ENCODE measurements at places on chromosomes 7 and 10.
A peak's percentile ranks its signal among the peaks of the same experiment; 100 is the strongest.

DNA sequence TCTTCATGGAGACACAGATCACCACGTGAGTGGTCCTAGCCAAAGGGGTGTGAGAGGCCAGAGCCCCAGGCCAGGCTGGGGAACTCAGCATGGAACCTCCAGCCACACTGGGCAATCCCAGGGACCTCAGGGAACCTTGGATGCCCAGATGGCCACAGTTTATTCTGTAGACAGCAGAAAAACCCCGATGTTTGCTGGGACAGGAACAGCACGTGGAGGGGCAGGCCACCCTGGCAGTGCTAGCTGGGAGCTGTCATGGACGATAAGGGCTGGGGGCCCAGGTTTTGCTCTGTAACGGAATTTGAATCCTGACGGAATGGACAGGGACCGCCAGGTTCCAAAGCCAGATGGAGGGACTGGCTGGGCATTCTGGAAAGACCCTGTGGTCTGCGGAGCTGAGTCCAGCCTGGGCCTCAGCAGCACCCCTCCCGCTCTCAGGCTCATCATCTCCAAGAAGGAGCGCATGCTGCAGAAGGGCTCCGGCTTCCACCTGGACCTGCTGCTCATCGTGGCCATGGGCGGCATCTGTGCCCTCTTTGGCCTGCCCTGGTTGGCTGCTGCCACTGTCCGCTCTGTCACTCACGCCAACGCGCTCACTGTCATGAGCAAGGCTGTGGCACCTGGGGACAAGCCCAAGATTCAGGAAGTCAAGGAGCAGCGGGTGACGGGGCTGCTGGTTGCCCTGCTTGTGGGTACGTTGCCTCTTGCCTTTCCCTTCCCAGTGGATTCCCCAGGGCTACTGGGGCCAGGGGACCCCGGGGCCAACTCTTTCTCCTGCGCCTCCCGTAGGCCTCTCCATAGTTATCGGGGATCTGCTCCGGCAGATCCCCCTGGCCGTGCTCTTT, 5.6 kb downstream of the FASTK start:
- peaks cover 10% of the 10 kb centered on the region for H3K36me3 ChIP-seq
- no peak for DNase-seq
- no peak overlapping the region for H3K27ac ChIP-seq
- peaks cover 12% of the 10 kb centered on the region for H3K4me1 ChIP-seq
- no peak overlapping the region for H3K4me3 ChIP-seq

GRCh38 chr10:110851020-110851612, 20.6 kb upstream of the PDCD4 start:
- no peaks in the 10 kb centered on the region for H3K36me3 ChIP-seq
- H3K4me3 ChIP-seq, result no peak overlapping the region
- DNase-seq, result no peak
- no peaks in the 10 kb centered on the region for H3K27me3 ChIP-seq

GRCh38 chr7:154569916-154570315, 433.0 kb downstream of the PAXIP1 start:
- DNase-seq, result no peak
- no peak overlapping the region for H3K4me3 ChIP-seq
- no peak overlapping the region for H3K27ac ChIP-seq
- H3K36me3 ChIP-seq, result no peaks in the 10 kb centered on the region
- H3K4me1 ChIP-seq, result no peaks in the 10 kb centered on the region

- H3K27me3 ChIP-seq, result peaks cover 19% of the 10 kb centered on the region
- no peaks in the 10 kb centered on the region for H3K36me3 ChIP-seq
- H3K4me3 ChIP-seq, result no peak overlapping the region
- no peak overlapping the region for H3K27ac ChIP-seq
- DNase-seq, result no peak
- no peaks in the 10 kb centered on the region for H3K4me1 ChIP-seq
Observed at GRCh38 chr10:78389419-78389818, 355.8 kb downstream of the RPS24 start.

- no peaks in the 10 kb centered on the region for H3K4me1 ChIP-seq
- H3K4me3 ChIP-seq, result no peak overlapping the region
- H3K27ac ChIP-seq, result no peak overlapping the region
- no peaks in the 10 kb centered on the region for H3K36me3 ChIP-seq
- no peak for DNase-seq
Observed at GRCh38 chr10:125101049-125101448, 59.3 kb downstream of the CTBP2 start.

GRCh38 chr10:117647306-117647705, 104.8 kb downstream of the EMX2 start:
- no peak for DNase-seq
- H3K27me3 ChIP-seq, result peaks cover 9% of the 10 kb centered on the region
- H3K4me1 ChIP-seq, result no peaks in the 10 kb centered on the region
- no peaks in the 10 kb centered on the region for H3K36me3 ChIP-seq

DNA sequence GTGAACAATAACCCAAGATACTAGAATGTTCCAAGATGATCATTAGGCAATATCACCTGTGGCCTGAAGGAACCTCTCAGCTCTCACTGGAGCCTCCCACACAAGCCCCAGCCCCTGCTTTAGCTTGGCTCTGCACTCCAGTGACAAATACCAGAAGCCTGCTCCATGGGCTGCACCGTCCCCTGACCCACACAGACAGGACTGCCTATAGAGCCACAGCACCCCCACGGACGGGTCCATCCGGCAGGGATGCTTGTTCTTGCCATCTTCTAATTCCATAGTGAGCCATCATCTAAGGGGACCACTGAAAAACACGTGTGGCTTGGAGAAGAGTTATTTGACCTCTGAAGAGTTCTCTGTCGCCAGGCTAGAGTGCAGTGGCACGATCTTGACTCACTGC, 100.9 kb downstream of the PTN start:
- no peak for DNase-seq
- no peak overlapping the region for H3K4me3 ChIP-seq
- no peak overlapping the region for H3K27ac ChIP-seq
- H3K36me3 ChIP-seq, result no peaks in the 10 kb centered on the region

DNA sequence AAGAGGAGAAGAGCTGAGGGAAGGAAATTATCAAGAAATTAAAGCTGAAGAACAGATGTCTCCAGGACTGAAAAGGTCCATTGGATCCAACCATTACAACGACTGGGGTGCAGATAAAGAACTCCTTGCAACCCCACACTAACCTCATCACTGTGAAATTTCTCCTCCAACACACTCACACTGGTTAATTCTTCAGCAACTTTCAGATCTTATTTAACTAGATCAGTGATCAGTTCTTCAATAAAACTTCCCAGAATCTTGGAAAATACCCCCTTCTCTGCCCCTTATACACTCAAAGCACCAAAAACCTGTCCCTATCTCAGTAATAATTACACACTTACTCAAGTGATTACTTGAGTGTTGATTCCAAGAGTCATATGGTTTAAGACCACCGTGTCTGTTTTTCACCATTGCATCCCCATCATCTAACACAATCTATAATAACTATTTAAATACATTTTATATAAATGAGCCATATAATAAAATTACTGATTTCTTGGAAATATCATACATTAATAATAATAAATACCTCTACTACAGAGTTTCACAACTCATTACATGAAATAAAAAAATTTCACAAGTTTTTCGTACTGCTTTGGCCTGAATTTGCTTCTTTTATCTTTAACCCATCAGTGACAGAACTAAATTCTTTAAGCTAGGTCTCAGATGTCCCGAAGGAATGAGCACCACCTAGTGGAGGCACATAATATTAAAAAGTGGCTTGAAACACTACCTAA, 123.7 kb downstream of the MPP7 start:
- H3K36me3 ChIP-seq, result no peaks in the 10 kb centered on the region
- peaks cover 16% of the 10 kb centered on the region for H3K4me1 ChIP-seq
- no peak overlapping the region for H3K27ac ChIP-seq
- no peak overlapping the region for H3K4me3 ChIP-seq
- no peak for DNase-seq

DNA sequence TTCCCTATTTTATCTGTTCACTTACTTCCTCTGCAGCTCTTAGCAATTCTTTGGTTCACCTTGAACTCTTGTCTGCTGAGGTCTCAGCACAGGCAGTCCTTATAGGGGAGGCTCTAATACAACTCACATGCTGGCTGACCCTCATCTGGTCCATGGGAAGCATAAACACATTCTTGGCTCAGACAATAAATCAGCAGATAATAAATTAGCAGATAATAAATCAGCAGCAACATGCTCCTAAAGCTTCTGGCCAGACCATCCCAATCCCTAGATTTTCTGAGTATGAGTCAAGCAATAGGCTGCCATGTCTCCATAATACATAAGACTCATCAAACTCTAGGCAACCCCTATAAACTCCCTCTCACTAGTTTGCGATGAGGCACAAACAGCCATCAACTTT, 208.6 kb upstream of the STEAP4 start:
- H3K36me3 ChIP-seq, result no peaks in the 10 kb centered on the region
- no peak for DNase-seq
- H3K27me3 ChIP-seq, result no peaks in the 10 kb centered on the region
- no peak overlapping the region for H3K27ac ChIP-seq
- H3K4me1 ChIP-seq, result no peaks in the 10 kb centered on the region
- H3K4me3 ChIP-seq, result no peak overlapping the region

DNA sequence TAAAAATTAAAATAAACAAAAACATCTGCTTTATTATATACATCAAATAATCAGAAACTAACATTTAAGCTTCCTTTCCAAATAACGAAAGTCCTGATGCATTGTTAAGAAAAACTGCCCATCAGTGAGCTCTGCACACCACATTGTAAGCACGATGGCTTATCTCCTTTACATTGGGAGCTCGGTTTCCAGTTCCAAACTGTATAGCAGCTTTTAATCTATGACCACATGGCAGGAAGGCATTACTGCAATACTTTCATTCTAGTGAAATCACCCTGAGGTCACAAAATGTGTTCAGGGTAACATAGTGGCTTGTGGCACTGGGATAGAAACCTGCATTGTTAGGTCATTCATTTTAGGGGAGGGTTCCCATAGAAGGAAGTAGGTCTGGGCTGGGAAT, 146.3 kb downstream of the ZNF22 start:
- peaks cover 11% of the 10 kb centered on the region for H3K27me3 ChIP-seq
- H3K36me3 ChIP-seq, result no peaks in the 10 kb centered on the region
- no peak for DNase-seq
- H3K4me3 ChIP-seq, result no peak overlapping the region
- H3K27ac ChIP-seq, result no peak overlapping the region
- no peaks in the 10 kb centered on the region for H3K4me1 ChIP-seq

DNA sequence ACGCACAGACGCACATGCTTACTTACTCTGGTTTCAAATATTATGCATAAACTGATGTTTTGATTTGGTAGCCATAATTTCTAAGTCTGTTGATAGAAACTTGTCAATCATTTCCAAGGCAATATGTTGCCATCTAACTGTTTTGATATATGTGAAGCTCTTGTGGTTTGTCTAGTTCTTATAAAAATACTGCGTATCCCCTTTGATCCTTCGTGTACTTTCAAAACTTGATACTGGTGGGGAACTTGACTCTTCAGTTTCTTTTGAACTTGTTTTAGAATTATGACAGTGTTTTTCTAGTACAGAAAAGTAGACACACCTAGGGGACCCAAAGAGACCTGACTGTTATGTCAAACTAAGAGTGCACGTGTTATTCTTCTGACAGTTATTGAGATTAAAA, 708.0 kb downstream of the LRMDA start:
- H3K27ac ChIP-seq, result no peak overlapping the region
- H3K4me3 ChIP-seq, result no peak overlapping the region
- no peaks in the 10 kb centered on the region for H3K27me3 ChIP-seq

- no peak for DNase-seq
- H3K27ac ChIP-seq, result no peak overlapping the region
- H3K27me3 ChIP-seq, result no peaks in the 10 kb centered on the region
- H3K4me1 ChIP-seq, result peaks cover 29% of the 10 kb centered on the region
- H3K36me3 ChIP-seq, result peaks cover 19% of the 10 kb centered on the region
- no peak overlapping the region for H3K4me3 ChIP-seq
Observed at GRCh38 chr7:45052011-45052410, 36.8 kb downstream of the NACAD start.

DNA sequence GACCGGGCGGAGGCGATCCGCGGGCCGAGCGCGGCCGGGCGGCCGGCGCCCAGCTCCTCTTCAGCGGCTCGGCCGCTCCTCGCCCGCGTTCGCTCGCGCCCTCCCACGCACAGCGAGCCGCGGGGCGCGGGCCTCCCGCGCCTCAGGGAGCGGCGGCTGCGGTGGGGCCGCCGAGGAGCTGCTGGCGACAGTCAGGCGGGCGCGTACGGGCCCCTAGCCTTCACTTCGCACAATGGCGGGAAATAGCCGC, at the start of gene MCMBP:
MCMBP (minus strand) TSS at position 234 of the 250 bp plus-strand sequence. CDS start 259 bp downstream, outside the sequence.
- no peaks in the 10 kb centered on the region for H3K36me3 ChIP-seq
- DNase-seq, result no peak
- peak within 1 kb of the TSS; percentile 58 for H3K27ac ChIP-seq
- peaks cover 25% of the 10 kb centered on the region for H3K4me1 ChIP-seq
- H3K27me3 ChIP-seq, result no peaks in the 10 kb centered on the region
- H3K4me3 ChIP-seq, result peak within 1 kb of the TSS; percentile 88
